ENCODE measurements at places on chromosomes 3 and 15.
A peak's percentile ranks its signal among the peaks of the same experiment; 100 is the strongest.

DNA sequence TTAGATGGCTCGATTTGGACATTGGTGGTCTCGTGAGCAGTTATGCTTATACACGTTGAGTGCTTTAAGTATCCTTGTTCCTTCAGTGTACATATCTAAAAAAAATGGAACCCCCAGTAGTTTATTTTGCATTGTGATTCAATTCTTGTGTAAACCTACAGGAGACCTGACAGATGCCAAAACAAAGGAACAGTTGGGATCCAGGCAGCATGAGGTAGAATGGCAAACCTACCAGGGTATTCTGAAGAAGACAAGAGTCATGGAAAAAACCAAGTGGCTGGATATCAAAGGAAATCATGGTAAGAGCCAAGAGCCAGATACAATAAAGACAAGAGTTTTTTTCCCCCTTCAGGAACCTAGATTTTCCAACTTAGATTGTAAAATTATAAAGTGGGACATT, 2.0 kb downstream of the TMEM62 start:
- no peak for DNase-seq

- DNase-seq, result no peak
Observed at GRCh38 chr3:71430941-71431552, 152.5 kb downstream of the FOXP1 start.

- DNase-seq, result no peak
Observed at GRCh38 chr3:58143417-58144055, 67.2 kb downstream of the DNASE1L3 start.

DNA sequence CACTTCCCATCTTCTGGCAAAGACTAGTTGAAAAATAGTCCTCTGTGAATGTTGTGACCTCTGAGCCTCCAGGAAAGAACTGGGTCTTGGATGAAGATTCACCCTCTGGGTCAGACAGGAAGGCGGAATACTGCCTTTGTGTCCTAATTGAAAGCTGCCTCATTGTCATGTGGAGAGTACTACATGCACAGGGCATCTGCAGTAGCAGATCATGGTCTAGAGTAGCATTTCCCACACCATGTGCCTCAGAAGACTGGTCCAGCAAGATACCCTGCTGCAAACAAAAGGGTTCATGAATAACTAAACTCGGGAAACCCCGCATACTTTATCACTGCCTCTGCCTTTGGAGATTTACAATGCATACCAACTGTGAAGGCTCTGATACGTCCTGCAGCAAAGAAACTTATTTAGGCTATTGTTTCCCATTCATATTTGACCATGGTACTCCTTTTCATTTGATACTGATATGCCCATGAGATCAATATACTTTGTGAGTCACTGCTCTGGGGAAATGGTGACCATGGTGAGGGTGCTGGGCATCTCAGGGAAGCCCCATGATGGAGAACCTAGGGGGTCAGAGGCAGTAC, 22.7 kb downstream of the IRAK2 start:
- no peak for DNase-seq

DNA sequence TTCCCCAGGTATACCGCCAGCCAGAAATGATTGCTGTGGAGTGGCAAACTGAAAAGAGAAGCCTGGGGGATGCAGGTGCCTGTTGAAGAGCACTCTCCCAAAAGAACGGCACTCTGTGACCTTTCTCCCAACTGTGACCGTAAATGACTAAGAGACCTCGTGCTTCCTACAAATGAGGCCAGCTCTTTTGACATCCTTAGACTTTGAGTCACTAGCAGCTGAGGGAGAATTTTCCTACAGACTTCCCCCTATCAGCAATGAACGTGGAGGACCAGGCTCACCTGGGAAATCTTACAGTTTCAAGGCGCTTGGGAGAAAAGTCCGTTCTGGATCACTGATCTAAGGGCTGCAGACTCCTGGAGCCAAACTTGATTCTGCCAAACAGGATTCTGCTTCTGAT, 8.6 kb downstream of the AQP9 start:
- DNase-seq, result no peak

GRCh38 chr3:82505079-82505756, 743.8 kb upstream of the GBE1 start:
- no peak for DNase-seq

GRCh38 chr3:47266709-47267489, 15.7 kb downstream of the KIF9 start:
- DNase-seq, result no peak

- peak; percentile 77 for DNase-seq
Observed at GRCh38 chr3:124559846-124560574, 170.2 kb upstream of the UMPS start.

DNA sequence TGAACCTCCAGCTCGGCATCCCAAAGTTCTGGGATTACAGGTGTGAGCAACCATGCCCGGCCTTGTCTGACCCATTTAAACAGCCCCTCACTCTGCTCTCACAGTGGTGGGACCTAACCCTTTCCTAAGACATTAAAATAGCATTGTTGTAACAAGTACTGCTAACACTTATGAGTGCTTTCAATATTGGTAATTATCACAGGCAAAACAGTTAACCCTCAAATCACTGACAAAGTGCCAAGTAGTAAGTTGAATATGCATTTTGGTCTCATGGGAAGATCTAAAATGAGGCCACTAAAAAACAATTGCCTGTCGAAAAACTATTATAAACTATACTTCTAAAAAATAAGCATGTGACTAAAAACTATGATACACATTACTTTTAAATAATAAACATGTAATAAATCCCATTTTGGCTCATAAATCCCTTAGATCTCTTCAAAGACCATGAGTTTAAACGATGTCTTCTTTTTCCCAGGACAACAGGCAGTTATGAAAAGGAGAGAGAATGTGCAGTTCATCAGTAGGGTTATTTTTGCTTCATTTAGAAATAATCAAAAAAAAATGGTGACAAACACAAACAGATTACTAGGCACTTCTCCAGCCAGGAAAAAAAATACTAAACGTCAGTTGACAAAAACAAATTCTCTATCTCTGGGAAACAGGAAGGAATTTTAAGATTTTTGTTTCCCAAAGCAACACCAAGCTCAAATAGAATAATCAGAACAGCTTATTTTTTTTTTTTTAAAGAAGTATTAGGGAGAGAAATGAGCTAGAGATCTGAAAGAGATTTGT, 95.4 kb downstream of the RFTN1 start:
- no peak for DNase-seq

DNA sequence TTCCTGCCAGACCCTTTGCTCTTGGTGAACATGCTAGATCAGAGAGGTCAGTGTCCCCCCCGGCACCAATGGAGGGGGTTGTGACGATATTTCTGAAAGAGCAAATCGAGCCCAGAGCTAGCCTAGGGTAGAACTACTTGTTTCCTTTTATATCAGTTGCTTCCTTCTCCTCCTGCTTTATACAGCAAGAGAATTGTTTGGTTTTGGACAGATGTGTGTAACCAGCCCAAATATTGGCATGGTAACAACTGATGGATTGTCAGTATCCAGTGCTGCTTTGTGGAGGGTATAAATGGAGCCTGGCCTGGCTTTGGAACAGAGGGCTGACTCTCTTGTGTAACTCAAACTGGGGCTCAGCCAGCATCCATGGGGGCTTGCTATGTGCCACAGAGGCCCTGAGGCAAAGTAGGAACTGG, 27.2 kb downstream of the SNX1 start:
- DNase-seq, result no peak

- peak; percentile 70 for DNase-seq
Observed at GRCh38 chr3:50274371-50275104, 4.3 kb upstream of the LSMEM2 start.

DNA sequence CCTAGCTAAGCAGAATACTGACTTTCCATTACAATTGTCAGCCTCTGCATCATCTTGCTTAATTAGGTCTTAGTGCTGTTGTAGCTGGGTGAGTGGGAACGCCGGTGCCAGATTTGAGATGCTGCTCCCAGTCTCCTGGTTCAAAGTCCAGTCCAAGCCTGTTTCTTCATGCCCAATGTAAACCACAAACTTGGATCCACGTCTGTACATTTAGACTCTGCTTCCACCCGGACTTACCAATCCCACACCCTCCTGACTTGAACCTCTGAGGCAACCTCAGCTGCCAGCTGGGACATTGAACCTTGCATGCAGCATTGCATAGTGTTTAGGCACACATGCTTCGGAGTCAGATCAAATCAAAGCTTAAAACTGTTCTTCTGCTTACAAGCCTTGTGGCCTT, 43.0 kb downstream of the BCL2L10 start:
- DNase-seq, result no peak

- no peak for DNase-seq
Observed at GRCh38 chr15:33160581-33161165, 33.8 kb downstream of the FMN1 start.

DNA sequence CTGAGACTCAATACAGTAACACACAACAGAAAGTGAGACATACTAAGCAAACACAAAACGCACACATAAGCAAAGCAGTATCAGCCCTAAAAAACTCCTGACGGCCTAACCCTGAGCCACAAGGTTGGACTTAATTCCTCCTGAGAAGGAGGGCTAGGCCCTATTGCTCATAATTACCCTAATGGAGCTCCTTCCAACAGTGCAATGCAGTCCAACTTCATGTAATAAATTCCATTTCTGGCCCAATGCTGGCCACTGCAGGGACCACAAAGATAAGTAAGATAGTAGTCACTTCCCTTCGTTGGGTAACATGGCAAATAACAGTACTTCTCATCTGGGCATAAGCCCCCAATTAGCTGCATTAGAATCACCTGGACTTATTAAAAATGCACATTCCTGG, 4.2 kb downstream of the VPS39 start:
- DNase-seq, result no peak

GRCh38 chr3:71838406-71838805, 53.5 kb upstream of the PROK2 start:
- no peak for DNase-seq

GRCh38 chr3:57464801-57465200, 79.3 kb downstream of the DNAH12 start:
- DNase-seq, result no peak

GRCh38 chr15:55289746-55290527, at the start of gene RAB27A:
Gene RAB27A (minus strand): TSS chr15:55289813. CDS start chr15:55234934, 54,879 bp downstream.
- peak; percentile 82 for DNase-seq

DNA sequence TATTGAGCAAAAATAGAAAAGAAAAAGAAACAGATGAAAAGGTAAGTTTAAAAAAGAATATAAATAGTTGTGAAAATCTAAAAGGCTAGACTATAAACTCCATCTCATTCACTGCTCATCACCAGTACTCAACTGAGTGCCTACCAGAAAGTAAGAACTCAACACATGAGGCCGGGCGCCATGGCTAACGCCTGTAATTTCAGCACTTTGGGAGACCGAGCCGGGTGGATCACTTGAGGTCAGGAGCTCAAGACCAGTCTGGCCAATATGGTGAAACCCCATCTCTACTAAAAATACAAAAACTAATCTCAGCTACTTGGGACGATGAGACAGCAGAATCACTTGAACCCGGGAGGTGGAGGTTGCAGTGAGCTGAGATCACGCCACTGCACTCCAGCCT, 19.3 kb downstream of the LSAMP start:
- no peak for DNase-seq

DNA sequence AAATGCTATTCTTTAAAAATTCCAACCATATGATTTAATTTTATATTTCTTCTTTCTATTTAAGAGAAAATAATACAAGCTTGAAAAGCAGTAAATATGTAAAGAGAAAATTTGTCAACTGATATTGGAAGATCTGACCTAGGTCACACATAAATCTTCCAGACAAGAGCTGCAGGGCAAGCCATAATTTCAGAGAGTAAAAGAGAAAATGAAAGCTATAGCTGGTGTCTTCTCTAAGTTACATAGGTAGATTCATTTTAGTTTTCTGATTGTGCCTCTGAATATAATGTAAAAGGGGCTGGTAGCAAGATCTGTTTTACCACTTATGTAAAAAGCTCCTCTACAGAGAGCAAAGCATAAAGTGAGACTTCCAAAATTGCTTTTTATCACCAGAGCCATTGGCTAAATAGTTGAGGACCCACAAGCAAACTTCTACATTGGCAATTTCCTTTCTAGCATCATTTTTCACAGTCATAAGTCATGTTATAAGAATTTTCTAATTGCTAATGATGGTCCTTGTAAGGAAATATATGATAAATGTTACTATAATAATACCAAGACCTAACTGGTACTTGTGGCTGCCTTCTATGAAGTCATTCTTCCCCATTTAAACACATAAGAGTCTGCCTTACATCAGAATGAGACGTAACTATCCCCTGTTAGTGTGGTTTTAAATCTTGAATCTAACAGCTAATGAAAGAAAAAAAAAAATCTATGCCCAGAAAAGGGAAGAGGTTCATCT, 80.8 kb upstream of the SKOR1 start:
- no peak for DNase-seq

DNA sequence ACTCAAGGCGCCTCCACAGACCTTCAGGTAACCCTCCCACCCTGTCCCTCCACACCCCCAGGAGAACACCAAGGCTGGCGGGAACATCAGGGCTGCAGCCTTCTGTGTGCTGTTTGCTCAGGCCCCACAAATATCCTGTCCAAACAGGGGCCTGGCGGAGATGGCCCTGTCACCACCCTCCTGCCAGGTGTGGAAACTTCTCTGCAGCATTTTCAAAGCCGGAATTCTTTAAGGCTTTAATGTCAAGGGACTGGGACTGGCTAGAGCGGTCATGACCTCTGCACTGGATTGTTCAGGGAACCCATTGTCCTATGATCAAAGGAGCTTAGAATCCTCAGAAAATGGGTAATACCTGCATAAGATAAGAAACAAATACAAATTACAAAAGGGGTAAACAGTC, 46.6 kb downstream of the FBLN2 start:
- DNase-seq, result no peak

DNA sequence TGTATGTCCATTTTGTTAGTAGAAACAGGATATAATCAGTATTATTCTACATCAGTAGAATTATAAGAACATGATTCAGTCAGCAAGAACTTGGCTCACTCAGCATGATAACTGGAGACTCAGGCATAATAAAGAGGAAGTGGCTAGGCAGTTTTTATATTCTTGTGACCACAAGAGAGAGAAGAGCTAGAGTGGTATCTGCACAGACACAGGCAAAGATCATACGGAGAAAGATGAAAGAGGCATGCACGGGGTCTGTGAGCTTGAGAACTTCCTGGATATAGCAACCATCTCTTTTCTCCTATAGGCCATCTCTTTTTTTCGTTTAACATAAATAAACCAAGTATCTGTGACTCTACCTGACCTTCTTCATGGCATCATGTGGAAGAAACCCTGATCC, 46.8 kb downstream of the MYO5A start:
- no peak for DNase-seq

DNA sequence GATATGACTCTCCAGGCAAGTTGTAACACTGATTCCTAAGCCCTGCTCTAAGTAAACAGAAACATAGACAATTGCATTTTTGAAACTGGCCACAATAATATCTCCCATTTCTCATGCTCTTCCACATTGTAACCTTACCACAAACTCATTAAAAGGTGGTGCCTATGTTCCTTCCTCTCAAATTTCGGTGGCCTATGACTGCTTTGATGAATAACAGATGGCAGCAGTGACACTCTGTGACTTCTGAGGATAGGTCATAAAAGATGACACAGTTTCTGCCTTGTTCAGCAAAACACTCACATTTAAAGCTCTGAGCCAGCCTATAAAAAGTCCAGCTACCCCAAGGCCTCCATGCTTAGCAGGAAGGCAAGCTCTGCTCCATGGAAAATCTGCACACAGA, 195.2 kb downstream of the EFHB start:
- DNase-seq, result no peak

DNA sequence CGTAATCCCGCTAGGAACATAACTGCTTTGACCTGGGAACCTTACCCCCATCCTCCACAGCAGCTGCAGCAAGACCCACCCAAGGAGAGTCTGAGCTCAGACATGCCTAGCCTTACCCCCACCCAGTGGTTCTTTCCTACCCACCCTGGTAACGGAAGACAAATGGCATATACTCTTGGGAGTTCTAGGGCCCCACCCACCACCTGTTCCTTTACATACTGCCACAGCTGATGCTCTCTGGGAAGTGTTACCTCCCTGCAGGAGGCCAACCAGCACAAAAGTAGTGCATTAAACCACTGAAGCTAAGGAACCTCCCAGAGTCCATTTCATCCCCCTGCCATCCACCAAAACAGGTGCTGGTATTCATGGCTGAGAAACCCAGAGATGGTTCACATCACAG, 50.6 kb upstream of the AZI2 start:
- no peak for DNase-seq

Data from nephron progenitor cell (in vitro differentiated cells).